ENCODE measurements at places on chromosomes 6 and 20.
A peak's percentile ranks its signal among the peaks of the same experiment; 100 is the strongest.

DNA sequence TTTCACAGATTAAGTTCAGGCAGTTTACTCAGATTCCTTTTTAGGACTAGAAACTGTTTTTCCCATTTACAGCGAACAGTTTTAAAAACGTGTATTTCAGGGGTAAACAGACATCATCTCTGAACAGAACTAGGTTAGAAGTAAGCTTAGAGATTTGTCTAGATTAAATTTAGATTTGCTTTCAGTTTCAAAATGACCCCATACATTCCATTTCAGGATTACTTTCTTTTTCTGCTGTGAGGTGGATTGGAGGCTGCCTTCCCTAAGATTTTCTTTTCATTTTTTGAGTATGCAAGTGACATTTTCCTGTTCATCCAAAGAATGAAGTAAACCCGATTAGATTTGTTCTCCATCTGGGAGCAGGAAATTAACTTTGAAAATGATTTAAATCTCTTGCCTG lies 747.2 kb downstream of the KHDRBS2 start:
- DNase-seq: no peak

DNA sequence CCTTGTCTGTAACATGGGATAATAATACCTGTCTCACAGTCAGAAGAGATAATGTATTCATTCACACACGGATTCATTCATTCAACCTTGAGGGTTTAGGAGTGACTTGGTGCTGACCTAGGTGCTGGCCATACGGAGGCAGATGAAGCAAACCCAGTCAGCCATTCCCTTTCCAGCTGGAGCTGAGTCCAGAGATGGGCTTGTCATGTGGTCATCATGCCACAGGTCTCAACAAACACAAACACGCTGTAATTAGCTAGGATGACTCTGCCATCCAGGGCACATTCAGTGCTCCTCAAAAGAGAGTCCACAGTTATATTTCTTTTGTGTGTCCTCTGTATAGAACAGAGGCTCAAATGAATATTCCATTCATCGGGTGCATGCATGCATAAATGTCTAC lies 19.5 kb upstream of the PRELID3B start:
- no peak for DNase-seq

GRCh38 chr6:91697010-91697695 lies 1110.3 kb upstream of the MAP3K7 start:
- DNase-seq: no peak

DNA sequence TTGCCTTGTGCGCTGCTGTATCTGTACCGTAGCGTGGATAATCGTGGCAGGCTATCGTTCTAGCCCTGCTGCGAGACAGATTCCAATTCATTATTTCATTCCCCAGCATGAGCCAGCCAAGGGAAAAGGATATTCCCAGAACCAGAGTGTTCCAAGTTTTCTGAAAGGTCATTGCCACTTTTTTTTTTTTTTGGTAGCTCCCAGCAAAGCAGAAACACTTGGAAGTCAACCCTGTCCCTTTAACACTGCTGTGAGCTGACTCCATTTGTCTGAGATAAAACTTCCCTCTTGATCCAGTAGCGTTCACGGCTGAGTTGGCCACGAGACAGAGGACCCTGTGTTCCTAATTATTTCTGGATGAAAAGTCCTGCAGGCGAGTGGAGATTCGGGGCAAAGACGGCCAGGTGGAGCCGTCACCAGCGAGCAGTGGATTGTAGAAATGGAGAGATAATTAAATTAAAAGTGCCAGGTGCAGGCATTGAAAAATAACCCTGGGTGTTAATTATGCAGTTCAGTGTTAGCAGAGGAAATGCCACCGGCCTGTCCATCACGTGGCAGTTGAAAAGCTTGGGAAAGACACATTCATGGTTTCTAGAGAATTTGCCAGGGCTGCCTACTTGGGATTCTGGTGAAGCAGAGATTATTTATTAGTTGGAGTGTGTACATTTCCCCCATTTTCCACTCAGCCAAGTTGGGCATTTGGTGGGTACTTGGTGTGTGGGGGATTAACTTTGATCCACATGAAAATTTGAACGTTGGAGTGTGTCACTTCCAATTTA lies 164.2 kb downstream of the SLC24A3 start:
- no peak for DNase-seq

DNA sequence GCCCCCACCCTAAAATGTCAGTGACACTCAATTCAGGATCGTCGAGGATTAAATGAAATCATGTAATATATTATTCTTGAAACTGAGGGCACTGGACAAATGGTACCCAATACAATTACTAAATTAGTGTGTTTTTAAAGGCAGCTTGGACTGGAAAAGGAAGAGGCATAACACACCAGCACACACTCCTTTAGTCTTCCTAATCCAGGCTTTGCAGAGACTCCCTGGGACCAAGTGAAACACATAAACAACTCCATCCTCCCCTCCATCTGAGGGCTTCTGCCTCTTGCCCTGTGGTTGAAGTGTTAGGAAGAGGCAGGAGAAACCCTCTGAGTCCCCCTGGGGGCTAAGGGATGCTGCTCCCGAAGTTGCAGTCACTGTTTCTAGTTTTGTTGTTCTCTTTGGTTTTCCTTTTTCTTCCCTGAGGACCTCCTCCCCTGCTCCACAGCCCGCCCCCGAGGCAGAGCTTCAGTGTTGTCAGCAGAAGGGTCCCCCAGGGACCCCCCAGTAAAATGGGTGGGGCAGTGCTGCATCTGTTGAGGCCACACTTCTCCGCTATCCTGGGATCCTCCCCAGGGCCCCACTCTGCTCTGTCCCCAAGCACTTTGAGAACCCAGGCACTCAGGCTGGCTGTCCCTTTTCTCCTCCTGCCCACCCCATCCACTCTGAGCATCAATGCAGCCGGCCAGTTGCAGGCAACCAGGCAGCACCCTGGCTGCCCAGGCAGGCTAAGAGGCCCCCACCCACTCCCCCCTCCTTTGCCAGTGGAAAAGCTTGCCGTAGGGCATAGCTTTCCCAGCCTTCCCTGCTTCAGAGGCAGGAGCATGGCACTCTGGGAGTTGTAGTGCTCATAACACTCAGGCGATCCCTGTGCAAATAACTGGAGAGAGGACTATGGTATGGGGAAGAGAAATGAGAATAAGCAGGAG lies 5.9 kb downstream of the TMEM63B start:
- no peak for DNase-seq

- peak; percentile 8 for DNase-seq
Measured at GRCh38 chr6:75748743-75749538, at the start of gene MYO6. Gene MYO6 (plus strand): TSS chr6:75749239. CDS start chr6:75817548, 68,309 bp downstream.

DNA sequence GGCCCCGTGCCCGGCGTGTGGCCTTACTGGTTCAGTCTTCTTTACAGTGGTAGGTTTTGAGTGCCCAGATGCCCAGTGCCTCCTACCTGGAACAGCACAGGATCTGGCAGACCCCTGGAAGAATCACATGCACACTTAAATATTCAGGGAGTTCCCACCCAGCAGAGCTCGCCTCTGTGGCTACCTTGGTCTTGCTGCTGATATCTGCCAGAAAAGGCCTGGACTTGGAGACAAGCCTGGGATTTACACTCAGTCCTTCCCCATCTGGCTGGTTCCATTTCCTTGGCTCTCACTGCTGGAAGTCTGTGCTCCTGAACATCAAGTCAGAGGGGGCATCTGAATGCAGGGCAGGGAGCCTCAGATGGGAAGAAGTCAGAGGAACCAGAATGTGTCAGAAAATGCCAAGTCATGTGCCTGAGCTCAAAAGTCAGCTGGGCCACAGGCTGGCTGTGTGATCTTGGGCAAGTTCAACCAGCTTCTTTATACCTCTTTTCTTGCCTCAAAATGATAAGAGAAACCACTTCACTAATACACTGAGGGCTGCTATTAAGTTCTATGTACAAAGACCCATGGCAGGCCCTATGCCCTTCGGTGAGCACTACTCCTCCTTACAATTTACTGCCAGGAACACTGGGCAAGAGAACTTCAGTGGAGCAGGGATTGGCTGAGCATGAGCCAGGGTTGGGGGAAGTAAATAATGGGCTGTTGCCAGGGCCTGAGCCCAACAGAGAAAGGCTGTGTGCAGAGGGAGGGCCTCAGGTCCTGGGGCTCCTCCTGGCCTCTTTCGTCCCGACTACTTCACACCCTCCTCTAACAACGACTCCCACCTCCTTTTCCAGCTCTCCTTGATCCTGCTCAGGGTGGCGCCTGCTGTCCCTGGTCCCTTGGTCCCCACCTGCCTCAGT lies 158.1 kb upstream of the PROKR2 start:
- no peak for DNase-seq

DNA sequence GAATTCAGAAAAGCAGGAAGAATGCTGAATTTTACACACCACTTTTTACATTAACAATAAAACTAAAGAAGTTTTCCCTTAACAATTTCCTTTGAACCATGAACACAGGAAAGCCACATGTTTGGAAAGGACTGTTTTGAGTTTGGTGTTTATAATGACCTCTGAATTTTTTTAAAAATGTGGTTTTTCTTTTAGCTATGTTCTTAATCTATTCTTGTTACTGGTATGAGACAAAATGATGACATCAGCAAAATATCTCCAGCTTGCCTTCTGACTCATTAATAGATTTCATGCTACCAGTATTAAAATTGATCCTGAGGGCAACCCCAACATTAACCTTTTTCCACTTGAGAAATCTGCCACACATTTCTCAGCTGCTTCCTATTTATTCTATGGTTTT lies 217.5 kb upstream of the THEMIS start:
- DNase-seq: no peak

DNA sequence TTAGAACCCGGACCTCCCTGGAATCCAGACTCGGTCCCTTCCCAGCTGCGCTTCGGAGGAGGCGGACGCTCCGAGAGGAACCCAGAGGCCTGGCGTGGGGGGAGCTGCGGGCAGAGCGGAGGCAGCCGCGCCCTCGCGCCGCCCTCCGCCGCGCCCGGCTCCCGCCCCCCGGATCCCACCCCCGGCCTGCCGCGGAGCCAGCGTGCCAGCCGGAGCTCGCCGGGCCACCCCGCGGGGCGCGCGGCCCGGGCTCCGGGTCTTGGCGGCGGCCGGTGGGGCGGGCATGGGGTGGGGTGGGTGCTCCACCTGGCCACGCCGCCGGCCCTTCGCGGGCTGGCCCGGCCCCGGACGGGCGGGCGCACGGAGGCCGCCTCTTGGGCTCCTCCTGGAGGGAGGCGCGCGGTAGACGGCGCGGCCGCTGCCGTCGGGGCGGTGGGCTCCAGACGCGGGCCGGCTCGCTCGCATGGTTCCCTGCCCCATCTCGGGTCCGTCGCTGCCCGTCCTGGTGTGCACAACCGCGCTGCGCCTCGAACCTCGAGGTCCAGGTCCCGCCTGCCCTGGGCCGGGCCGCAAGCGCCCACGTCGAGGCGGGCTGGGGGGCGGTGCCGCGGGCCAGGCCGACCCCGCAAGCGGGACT lies 592 bp upstream of the CDYL start:
- DNase-seq: peak; percentile 60

- DNase-seq: no peak
Measured at GRCh38 chr6:148463671-148464070, 121.0 kb downstream of the SASH1 start.
